Common myeloid progenitor, CD34-positive (primary cell): ENCODE measurements at places on chromosomes 12 and 14.

GRCh38 chr14:50773632-50774541, 57.1 kb downstream of the NIN start:
- DNase-seq: peak; percentile 22

DNA sequence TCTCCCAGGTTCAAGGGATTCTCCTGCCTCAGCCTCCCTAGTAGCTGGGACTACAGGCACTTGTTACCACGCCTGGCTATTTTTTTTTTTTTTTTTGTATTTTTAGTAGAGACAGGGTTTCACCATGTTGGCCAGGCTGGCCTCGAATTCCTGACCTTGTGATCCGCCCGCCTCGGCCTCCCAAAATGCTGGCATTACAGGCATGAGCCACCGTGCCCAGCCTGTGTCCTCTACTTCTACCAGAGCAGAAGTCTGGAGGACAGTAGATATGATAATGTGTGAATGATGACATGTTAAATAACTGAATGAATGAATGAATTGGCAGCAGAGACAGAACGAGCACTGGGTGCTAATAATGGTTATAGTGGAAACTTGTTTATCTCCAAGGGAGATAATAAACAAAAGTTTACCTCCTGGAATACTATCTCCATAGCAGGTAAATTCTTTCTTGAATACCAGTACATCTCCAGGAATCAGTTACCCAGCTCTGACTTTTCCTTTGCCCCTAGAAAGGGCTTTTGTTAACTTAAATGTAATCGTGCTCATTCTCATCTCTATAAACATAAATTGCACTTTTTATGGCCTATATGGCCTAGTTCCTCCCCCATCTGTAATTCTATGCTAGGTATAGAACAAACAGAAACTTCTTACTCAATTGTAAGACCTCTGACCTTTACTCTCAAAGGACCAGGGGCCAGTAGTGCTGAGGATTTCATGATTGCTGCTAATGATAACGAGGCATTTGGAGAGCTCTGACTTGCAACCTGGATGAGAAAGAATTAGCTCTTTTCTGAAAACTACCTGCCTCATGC, 7.2 kb upstream of the LGALS3 start:
- no peak for DNase-seq

DNA sequence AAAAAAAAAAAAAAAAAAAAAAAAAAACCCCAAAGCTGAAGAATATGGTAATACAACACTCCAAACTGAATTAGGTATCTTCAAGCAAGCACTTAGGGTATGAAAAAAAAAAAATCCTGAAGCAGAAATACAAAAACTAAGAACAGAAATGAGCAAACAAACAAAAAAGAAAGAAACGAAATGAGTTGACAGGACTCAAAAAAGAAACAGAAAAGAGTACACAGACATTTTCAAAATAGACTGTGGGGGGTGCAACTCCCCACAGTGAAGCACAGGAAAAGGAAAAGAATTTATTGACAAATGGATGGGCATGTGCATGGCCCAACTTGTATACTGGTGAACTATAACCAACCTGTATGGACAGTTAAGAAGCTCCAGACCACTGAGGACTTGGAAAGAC, 24.6 kb downstream of the RPS6KA5 start:
- no peak for DNase-seq

DNA sequence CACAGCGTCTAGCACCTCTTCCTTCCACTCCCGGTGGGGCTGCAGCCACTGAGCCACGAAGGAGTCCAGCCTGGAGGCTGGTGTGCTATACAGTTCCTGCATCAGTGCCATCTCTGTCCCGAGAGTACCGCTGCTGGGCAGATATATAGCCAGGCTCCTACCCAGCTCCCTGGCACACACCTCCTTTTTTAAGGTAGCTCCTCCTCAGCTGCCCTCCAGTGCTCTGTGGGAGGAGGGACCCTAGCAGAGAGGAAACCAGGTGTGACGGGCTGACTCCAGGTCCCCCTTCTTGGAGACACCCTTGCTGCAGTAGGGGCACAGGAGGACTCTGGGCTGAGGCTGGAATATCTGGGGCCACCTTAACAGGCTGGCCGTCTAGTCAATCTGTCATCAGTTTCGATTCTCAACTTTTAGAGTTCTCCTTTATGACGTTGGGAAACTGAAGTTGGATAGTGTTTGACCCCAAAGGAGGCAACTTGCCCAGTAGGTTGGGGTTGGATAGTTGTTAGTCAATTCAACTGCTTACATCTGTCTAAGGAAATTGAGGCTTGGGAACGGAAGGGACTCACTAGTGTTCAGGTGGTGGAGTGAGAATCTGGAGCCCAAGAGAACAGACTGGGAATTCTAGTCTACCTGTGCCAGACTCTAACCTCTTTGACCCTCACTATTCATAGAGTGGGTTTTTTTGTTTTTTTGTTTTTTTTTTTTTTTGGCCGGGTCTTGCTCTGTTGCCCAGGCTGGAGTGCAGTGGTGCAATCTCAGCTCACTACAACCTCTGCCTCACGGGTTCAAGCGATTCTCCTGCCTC, at the start of gene OASL:
Gene OASL, minus strand, starts transcription at position 386 of the 808 bp plus-strand sequence. Its CDS starts 275 bp downstream, at position 111.
- peak; percentile 76 for DNase-seq

GRCh38 chr12:103840462-103840875, 565 bp downstream of the NT5DC3 start:
- DNase-seq: peak; percentile 37

GRCh38 chr12:65462484-65462883, 184.0 kb downstream of the MSRB3 start:
- DNase-seq: no peak

DNA sequence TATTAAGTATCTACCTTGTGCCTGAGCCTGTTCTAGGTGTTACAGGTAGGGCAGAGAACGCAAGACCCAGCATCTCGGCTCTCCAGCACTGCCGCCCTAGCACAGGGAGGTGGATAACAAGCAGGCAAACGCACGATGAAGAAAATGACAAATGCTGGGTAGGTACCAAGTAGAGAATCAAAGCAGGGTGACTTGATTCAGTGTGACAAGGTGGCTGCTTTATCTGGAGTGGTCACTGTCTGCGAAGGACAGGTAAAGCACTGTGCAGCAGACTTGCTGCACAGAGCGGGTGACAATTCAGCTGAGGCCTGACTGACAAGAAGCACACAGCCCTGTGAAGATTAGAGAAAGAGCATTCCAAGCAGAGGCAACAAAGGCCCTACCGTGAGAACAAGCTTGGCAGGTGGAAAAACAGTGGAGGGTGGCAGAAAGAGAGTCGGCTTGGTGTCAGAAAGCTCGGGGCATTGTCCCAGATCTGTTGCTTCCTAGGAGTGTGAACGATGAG, 12.9 kb downstream of the PRKCH start:
- DNase-seq: no peak

GRCh38 chr12:47778881-47779280, 5.8 kb downstream of the SLC48A1 start:
- DNase-seq: no peak

DNA sequence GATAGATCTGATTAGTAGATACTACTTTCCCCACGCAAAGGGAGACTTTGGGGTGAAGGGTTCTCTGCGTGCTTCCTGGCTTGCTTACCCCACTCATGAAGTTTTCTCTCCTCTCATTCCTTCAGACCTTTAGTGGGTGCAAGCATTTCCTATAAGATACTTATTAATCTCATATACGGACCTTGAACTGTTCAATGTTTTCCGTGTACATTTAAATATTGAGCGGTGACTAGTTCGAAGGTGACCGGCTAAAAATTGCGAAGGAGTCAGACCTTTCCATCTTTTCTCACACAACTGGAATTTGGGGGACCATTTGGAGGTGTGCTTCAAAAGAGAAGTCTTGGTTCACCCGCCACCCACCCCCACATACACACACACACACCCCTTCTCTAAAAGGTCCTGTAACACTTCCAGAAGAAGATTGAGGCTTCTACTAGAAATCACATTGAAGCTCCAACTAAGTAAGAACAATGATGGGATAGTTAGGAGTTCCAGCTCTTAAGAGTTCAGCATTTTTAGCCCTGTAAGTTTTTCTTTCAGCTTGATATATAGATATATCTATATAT, 6.1 kb upstream of the FOXG1 start:
- DNase-seq: no peak

- DNase-seq: peak; percentile 85
Observed at GRCh38 chr12:55724226-55724939, 4.2 kb downstream of the RDH5 start.

- DNase-seq: no peak
Observed at GRCh38 chr12:45224311-45224710, 8.4 kb downstream of the ANO6 start.

DNA sequence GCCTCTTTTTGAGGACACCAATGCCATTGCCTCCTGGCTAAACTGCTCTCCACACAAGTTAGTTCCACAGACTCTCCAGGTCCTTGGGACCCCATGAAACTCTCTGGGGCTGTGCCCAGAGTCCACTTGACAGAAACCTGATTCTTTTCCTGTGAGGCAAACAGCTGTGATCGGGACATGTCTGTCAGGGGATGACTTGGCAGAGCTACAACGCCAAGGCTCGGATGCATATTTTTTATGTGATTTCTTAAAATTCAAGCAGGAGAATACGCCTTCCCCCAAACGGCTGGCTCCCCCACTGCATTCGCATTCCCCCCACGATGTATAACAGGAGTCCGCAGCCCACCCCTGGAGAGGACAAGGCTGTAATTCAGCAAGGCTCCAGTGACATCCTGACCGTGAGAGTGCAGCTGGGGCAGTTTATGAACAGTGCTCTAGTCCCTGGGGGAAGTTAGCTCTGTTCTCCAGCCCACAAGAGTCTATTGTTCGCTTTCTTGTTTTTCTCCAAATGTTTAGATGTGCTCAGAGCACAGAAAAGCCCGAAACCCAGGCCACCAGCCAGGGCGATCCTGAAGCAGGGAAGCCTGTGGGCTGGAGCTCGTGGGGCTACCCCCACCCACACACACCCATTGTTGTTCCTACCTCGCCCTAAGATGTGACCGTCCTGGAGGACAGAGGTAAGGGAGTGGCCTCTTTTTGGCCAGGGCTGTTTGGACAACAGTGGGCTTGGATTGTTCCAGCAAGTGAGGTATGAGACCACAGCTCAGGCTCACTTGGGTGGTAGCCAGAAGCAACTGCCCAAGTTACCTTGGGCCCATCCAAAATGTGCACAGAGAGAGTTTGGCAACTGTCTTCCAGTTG, 159.5 kb downstream of the ZFP36L1 start:
- no peak for DNase-seq

DNA sequence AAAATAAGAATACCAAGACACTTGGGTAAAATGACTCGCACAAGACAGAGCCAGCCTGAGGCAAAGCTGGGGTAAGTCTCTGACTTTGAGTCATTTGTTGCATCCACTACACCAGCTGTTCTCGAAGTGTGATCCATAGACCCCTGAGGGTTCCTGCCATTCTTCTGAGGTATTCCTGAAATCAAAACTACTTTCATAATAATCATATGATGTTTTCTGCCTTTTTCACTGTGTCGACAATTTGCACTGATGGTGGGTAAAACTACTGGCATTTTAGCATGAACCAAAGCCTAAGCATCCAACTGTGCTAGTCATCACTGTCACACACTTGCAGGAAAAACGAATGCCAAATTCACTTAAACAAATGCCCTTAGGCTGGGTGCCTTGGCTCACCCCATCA, 135.5 kb upstream of the FUT8 start:
- no peak for DNase-seq

DNA sequence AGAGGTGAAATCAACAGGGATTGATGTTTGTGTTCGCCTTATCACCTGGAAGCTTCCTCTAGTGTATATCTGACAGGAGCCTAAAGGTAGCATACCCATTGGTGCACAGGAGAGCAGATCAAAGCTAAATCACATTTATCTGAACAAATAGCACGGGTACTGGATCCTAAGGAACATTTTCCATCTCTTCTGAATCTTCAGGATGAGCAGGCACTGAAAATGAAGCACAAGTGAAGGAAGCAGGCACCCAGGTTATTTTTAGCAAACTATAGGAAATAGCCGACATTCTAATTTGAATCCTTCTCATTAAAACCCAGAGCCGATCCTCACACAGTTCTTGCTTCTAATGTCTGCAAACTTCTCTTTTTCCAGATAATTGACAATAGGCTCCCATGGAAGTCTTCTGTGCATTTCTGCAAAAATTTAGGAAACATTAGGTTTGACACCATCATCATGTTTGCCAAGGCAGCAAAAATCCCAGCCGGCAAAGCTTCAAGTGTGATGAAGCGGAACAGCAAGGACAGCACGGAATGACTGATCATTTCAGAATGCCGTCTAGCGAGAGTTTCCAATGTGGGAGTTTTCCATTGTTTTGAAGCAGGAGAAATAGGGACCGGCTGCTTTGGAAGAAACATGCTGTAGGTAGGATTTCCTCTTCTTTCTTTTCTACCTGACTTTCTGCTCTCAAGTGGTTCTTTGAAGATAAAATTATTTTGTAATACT, 24.3 kb upstream of the RGS6 start:
- no peak for DNase-seq

DNA sequence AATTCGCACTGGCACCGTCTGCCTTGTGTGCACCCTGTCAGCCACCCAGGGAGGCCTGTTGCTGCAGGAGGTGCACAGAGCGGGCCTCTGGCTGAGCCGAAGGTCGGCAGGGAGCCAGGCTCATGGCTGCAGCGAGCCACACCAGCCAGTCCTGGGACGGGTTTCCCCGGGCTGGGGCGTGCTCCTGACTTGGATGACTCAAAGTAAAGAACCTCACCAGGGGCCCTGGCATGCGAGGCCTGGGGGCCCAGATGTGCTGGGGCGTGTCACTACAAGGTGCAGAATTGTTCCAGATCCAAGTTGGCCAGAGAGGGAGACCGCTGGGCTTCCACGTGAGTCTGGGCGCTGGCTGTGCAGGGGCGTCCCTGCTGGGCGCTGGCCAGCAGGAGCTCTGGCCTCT, 34.5 kb downstream of the FBRSL1 start:
- no peak for DNase-seq

DNA sequence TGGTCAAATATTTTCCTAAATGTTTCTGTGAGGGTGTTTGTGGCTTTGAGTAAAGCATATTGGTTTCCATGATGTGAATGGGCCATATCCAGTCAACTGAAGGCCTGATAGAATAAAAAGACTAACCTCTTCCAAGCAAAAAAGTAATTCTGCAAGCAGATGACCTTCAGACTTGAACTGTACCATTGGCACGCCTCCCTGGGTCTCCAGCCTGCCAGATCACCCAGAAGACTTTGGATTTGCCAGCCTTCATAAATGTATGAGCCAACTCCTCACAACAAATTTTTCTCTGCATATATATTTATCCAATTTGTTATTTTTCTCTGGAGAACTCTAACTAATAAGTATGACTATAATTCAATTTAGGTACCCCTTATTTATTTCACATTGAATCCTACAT, 190.3 kb downstream of the KIF21A start:
- no peak for DNase-seq

GRCh38 chr12:178829-179109, 35.2 kb downstream of the SLC6A12 start:
- no peak for DNase-seq
